PC-3 (cell line): ENCODE measurements at places on chromosomes 7 and 10.

GRCh38 chr7:150716368-150716767, at the start of gene GIMAP1:
Gene GIMAP1, plus strand, starts transcription at chr7:150716613. Its CDS starts 2,435 bp downstream, at chr7:150719048.
- no peak for DNase-seq

DNA sequence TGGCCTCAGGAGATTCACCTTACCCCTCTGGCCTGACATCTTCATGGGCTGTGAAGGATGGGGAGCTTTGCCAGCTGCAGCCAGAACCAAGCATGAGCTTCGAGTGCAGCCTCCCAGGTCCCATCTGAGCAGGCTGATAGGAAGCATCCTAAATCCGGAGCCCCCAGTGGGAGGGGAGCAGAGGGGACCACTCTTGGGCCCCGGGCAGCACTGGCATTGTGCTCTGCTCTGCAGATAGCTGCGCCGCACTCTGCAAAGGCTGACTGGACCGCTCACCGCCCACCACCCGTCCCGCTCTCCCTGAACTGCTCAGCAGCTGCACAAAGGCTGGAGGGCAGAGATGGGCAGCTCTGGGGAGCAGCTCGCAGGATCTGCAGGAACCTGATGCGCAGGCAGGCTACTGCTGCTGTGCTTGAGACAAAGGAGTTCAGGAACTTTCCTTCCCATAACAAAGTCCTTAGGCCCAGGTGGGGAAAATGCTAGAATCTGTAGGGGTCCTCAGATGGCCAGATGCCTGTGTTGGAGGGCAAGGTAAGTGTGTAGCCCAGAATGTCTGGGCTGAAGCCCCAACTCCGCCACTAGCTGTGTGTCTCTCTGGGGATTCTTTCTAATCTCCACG, 51.8 kb downstream of the ARHGAP22 start:
- DNase-seq: no peak

DNA sequence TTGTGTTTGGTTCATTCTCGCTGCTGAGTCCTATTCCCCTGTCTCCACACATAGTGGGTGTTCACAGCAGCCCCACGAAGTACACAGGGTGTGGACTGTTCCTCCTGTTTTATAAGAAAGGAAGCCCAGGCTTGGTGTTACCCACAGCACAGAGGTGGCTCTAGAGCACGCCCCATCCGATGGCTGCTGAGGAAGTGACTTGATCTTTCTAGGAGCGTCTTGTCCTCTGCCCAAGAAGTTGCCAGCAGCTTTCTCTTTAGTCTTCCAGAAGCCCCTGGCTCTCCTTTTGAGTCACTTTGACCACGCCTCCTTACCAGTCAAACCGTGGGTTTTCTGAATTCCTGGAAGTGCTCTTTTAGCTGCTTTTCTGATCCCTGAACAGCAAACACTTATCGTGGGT, 94.0 kb downstream of the GRK5 start:
- DNase-seq: no peak

GRCh38 chr10:109668154-109668665, 255.1 kb downstream of the XPNPEP1 start:
- peak; percentile 10 for DNase-seq

GRCh38 chr7:101104799-101105198, 19.5 kb downstream of the TRIM56 start:
- no peak for DNase-seq

- DNase-seq: peak; percentile 19
Observed at GRCh38 chr7:83365746-83366145, 203.1 kb upstream of the PCLO start.

- no peak for DNase-seq
Observed at GRCh38 chr7:73974948-73975926, 52.7 kb upstream of the ELN start.

DNA sequence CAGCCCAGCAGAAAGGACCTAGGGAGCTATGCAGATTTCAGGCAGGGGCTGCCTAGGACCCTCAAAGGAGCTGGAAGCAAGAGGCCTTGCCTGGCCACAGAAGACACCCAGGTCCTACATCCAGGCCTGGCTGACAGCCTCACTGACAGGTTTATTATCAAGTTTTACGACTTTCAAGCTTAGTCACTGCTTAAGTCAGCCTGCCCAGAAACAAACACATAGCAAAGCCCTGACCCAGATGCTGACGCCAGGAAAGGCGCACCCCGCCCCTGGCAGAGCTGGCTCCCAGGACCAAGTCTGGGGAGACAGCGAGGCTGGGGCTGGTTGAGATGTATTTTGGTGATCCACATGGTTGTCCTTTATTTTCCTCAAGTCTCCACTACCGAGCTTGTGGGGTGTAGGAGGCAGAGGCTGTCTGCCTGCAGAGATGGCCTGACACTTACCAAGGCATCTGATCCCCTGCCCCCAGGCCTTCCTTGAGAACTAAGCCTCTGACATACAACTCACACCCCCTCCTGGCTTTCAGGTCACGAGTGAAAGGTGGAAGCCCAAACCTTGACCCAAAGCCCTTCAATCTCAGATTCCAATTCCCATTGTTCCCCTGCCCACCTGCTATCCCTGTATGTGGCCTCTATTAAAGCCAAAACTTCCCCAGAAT, 80.7 kb upstream of the EMX2 start:
- peak; percentile 91 for DNase-seq

- no peak for DNase-seq
Observed at GRCh38 chr7:67821116-67821515, 824.5 kb downstream of the TYW1 start.

DNA sequence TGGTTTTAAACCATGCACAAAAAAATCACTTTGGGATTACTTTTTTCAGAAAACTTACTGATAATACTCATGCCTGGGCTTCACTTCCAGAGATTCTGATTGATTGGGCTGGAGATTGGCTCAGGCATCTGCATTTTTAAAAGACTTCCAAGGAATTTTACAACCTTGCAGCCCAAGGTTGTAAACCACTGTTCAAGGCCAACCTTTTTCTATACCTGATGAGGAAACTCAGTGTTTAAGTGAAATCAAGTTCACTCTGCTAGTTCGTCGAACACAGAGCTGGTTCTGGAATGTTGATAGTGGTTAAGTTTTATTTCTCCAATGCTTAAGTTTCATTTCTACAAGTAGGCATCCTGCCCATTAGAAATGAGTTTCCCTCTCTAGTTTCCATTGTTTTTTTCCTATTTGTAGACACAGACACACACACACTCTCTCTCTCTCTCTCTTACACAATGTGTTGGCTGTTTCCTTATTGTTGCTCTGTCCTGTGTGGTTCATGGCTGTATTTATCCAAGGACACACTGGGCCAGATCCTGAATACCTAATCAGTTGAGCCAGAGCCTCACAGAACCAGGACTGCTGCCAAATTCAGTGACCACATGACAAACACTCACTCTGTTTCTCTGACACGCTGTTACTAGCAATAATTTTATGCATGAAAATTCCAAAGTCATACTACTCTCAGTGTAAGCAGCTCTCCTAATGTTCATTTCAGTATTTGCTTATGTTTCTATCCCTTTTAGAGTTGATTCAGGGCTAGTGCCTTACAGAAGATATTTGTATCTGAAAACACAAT, 3.7 kb upstream of the IFIT1B start:
- DNase-seq: peak; percentile 89

GRCh38 chr10:10526846-10527245, 490.8 kb upstream of the CELF2 start:
- no peak for DNase-seq

DNA sequence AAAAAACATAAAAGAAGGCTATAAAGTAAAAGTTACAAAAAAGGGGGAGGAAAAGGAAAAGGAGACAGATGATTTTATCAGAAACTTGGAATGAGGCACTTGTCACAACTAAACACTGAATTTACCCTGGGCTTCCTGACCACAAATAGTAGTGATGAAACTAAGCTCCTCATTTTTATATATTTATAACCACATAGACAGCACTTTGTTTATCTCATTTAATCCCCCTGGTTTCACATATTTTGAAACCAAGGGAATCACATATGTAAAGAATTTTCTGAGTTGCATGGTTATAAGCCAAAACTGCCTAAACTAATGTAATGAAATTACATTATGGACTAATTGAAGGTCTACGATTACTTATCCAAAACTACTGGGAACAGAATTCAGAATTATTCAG, 39.6 kb upstream of the MET start:
- DNase-seq: no peak

- peak; percentile 47 for DNase-seq
Observed at GRCh38 chr10:114879541-114880158, 58.1 kb downstream of the FHIP2A start.

GRCh38 chr7:42560866-42561265, 323.9 kb upstream of the GLI3 start:
- no peak for DNase-seq

GRCh38 chr7:25098096-25099046, 26.7 kb downstream of the CYCS start:
- peak; percentile 76 for DNase-seq

DNA sequence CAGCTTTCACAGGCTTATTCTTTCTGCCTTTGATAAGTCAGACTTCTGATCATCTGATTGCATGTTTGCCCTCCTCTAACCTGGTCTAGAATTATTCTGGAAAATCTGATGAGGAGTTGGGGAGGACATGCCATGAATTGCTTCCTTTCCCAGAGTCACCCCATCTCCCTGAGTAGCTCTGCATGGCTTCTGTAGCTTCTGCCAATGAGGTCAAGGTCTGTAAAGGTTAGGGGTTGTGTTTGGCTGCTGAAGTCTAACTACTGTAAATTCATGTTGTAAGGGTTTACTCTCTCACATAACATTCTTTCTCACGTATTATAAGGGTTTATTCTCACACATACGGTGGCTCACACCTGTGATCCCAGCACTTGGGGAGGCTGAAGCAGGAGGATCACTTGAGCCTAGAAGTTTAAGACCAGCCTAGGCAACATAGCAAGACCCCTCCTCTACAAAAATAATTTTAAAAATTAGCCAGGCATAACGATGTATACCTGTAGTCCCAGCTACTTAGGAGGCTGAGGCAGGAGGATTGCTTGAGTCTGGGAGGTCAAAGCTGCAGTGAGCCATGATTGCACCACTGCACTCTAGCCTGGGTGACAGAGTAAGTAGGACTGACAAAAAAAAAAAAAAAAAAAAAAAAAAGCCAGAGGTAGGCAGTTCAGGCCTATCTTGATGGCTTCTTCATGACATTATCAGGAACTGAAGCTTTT, 10.7 kb downstream of the GSTO2 start:
- DNase-seq: no peak

- DNase-seq: no peak
Observed at GRCh38 chr7:77855371-77856083, 57.0 kb downstream of the PHTF2 start.

- no peak for DNase-seq
Observed at GRCh38 chr7:130218806-130219620, 11.4 kb downstream of the SSMEM1 start.

GRCh38 chr7:6619961-6620360, 4.6 kb downstream of the ZNF853 start:
- DNase-seq: no peak

DNA sequence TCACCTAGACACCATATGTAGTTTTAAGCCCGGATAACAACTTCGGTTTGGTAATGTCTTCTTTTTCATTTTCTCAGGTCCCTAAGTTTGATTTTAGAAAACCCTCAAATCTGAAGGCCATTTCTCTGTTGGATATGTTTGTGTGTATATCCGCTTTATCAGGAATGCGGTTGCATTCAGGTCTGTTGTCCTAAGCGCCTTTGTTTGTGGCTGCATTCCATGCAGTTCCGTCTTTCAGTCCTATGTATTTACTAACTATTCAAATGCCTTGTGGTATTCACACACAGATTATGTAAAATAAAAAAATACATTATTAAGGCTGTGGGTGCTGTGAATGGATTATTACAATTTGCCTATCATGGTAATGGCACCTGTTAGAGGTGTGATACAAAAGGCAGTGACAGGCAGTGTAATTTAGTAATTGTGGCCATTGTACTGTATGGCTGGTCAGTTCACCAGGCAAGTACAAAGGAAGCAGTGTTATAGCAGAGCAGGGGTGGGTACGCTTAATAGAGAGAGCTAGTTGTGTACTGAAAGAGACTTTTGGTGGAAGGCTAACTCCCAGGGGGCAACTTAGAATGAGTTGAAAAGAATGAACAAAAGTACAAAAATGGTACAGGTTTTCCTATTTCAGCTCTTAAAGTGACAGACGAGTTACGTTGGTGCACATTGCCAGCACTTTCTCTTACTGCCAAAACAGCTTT, 136.4 kb downstream of the VTI1A start:
- no peak for DNase-seq

- no peak for DNase-seq
Observed at GRCh38 chr7:28678431-28678965, 266.2 kb downstream of the CREB5 start.

DNA sequence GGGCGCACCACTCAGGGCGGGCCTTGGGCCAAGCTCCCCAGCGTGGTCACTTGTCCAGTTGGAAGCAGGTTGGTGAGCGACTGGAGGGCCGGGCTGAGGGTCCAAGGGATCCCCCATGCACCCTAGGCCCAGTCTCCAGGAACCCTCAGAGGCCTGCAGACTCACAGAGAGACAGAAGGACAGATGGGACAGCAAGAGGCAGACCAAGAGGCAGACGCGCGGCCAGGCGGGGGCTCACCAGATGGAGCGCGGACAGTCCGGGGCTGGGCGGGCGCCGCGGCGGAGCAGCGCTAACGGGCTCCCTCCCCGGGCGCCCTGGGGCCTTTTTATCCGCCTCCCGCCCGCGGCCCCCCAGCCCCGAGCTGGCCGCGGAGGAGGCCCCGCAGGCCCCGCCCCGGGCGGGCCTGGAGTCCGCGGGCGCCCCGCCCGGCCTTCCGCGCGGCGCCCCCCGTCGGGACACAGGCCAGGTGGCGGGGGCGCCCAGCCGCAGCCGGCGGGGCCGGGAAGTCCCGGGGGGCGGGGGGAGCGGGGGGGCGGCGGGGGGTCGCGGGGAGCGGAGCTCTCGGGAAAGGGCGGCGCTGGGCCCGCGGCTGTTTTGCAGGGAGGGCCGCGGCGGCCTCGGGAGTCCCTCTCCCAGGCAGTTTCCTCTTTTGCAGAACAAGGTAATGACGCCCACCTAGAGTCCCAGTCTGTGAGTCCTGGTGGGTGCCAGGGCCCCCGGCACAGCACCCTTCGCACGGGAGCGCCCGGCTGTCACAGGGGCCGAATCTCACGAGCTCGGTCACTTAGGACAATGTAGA, at the start of gene LOXL4:
Gene LOXL4 (minus strand): TSS at position 301 of the 800 bp plus-strand sequence. CDS start 5,175 bp downstream, outside the sequence.
- DNase-seq: peak; percentile 19

- DNase-seq: peak; percentile 94
Observed at GRCh38 chr10:102420714-102421506, at the start of gene FBXL15. Gene FBXL15, plus strand, starts transcription at chr10:102420836. Its CDS starts 294 bp downstream, at chr10:102421130.

DNA sequence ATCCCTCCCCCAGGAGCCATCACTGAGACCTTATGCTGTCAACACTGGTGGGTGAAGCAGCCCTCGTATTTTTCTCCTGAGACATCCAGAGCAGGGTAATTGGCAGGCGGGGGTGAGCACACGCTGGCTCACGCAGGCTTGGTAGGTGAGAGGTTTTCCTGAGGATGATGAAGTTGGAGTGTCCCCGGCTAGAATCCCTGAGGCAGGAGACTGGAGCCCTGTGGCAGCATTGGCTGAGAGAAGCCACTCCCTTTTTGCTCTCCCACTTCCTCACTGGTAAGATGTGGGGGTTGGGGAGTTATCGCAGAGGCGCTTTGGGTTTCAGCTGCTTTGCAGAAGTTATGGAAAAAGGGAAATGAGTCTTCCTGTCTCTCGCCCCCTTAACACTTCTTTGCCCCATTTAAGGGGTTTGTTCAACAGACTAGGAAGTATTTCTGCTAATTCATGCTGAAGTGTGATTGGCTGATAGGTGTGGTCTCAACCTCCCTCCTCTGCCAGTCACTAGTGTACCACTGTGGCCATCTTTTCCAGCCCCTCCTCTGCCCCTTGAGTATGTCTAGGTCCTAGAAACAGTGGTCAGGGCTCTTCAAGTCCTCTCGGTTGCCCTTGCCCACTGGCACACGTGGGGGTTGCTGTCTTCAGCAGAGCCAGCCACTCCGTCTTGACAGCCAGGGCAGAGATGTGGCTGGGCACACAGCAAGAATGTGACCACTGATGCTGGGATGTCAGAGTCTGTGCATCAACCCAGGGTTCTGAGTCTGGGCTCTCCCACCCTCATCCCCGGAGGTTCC, 5.7 kb downstream of the ARPC1B start:
- DNase-seq: no peak

- DNase-seq: no peak
Observed at GRCh38 chr7:36906448-36906847, 182.2 kb upstream of the AOAH start.
